ENCODE measurements at places on chromosomes 4 and X. TPM values are rescaled to one million over a fixed set of nuclear protein-coding genes. Genes with fewer than 3 reads are reported as not detected.

FANCB gene
- polyA plus RNA-seq, result 5.7 TPM

RBMXL3 gene
- polyA plus RNA-seq, result not detected

SLC9A6 gene
- 20.5 TPM for polyA plus RNA-seq

AFF2 gene
- 5.1 TPM for polyA plus RNA-seq

All from left lung (tissue), 14 donors.